ENCODE measurements at places on chromosomes 11 and 22. TPM values are rescaled to one million over a fixed set of nuclear protein-coding genes. Genes with fewer than 3 reads are reported as not detected.

FBXO7 gene
- total RNA-seq = 82.8 TPM

SCGB1A1 gene
- not detected for total RNA-seq

NAALAD2 gene
- total RNA-seq = 1.8 TPM

NCF4 gene
- total RNA-seq = 19.3 TPM

TEX54 gene
- total RNA-seq = 2.1 TPM

ADORA2A gene
- 5.3 TPM for total RNA-seq

CCDC89 gene
- total RNA-seq = 2.6 TPM

BUD13 gene
- total RNA-seq = 18.7 TPM

PTPN5 gene
- total RNA-seq = 0.83 TPM

ARCN1 gene
- total RNA-seq = 77.0 TPM

SLC5A1 gene
- total RNA-seq = not detected

SLC6A5 gene
- not detected for total RNA-seq

AIFM3 gene
- total RNA-seq = 1.6 TPM

IL17REL gene
- not detected for total RNA-seq

RAB3IL1 gene
- 18.0 TPM for total RNA-seq

MGAT3 gene
- 1.1 TPM for total RNA-seq

Measured in sigmoid colon (tissue), 7 donors.